HepG2 (cell line): ENCODE measurements at places on chromosomes 6 and 20. TPM values are rescaled to one million over a fixed set of nuclear protein-coding genes. Genes with fewer than 3 reads are reported as not detected.

- no peak for DNase-seq
Measured at GRCh38 chr6:15952231-15953151, 176.4 kb upstream of the MYLIP start.

KIF6 gene
- 0.27 and 0.49 TPM in 2 replicates for total RNA-seq

HEY2 gene
- 0.04 TPM in 1 of 2 replicates, not detected in the other for total RNA-seq

BMP7 gene
- total RNA-seq: not detected in 2 replicates

DNA sequence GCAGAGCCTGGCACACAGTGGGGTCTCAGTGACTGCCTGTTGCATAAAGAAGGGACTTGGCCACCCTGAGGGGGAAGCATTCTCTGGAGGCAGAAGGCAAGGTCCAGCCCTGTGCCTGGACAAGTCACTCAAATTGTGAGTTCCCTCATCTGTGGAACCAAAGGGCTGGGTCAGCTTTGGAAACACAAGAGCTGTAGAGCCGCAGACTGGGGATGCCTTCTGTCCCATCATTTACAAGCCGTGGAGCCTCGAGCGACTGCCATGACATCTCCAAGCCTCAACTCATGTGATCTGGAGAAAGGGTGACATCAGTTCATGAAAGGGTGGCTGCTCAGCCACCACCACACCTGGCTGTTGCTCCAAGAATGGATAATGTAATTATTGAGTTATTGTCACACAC, 20.4 kb upstream of the SIRPD start:
- DNase-seq: no peak

DNA sequence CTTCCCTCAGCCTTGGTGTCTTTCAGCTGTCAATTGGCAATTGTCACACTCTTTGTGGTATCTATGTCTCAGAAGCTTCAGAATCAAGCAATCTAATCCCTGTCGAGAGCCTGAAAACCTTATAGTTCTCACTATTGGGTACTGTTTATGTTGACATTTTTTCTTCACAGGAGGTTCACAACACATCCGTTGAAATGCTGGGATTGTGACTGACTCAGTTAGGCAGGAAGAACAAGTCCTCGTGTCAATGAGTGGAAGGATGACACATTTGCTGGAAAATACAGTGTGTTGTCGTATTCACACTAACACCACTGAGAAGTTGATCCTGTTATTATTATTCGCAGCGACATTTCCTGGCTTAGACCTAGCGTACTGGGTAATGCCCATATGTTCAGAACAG, 163.9 kb upstream of the CITED2 start:
- DNase-seq: no peak

DNA sequence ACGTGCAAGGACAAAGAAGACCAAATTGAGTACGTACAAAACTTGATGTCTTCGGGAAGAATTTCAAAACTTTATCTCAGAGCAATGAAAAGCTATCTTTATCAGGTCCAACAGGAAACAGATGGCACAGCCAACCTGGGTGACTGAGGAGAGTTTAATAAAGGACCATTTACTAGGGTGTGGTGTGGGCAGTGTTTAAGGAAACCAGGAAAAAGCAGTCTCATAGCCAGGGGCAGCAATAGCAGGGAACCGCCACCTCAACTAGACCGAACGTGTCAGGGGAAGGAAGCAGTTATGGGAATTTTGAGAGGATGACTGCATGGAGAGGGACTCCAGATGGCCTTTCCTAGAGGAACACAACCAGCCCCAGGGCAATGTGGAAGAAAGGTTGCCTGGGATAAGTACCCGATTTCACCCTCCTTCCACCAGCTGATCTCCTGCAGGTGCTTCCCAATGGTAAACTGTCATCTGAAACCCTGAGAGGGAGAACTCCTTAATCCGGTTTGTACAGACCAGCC, 15.2 kb upstream of the TAAR5 start:
- no peak for DNase-seq

GRCh38 chr6:135128268-135128914, 52.7 kb upstream of the MYB start:
- DNase-seq: no peak

DNA sequence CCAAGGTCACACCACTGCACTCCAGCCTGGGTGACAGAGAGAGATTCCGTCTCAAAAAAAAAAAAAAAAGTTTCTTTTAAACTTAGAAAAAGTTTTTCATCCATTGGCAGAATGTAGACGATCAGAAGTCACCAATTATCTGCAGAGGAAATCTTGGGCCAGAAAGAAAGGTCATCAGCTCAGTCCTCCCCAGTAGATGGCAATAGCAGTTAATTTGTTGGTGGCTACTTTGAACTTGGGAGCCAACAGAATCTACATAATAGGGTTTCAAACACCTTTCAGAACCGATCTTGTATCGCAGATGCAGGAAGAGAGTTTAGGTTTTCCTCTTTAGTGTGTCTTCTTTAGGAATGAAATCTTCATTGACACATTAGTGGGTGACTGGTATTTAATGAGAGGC, 41.7 kb downstream of the LBP start:
- DNase-seq: no peak

- no peak for DNase-seq
Measured at GRCh38 chr6:13615792-13616120, 621 bp downstream of the NOL7 start.

LGSN gene
- total RNA-seq: 0.13 and 0.53 TPM in 2 replicates

HLA-DOB gene
- total RNA-seq: not detected in 2 replicates

GRCh38 chr6:25309886-25310285, 30.7 kb downstream of the CARMIL1 start:
- no peak for DNase-seq

DNA sequence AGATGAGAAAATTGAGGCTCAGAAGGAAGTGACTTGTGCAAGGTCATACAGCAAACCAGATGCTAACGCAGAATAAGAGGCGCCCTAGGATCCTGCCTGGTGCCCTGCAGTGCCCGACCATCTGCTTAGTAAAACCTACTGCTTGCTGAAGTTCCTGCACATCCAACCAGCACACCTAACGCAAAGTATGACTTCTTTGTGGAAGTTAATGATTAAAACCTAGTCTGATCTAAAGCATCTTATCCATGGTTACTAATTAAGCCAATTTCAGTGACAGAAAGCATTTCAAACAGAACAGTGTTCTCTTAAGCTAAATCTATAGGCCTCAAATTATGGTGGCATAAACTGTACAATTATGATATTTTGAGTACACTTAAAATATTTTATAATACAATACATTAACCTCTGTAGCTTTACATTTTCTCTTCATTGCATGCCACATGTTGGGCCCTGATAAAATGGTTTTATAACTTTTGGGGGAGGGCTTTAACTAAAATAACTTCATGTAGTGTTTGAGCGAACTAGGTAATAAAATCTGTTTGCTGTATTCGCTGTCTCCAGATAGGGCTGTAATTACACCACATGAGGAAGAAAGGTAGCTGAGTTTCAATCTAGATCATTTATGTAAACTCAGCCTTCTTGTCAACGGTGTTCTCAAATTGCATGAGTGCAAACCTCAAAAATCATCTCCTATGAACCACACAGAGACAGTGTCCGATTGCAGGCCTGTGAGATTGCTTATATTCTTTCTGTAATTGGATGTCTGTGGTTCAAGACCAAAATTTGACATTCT, 37.5 kb upstream of the BEND3 start:
- peak; percentile 87 for DNase-seq

DNA sequence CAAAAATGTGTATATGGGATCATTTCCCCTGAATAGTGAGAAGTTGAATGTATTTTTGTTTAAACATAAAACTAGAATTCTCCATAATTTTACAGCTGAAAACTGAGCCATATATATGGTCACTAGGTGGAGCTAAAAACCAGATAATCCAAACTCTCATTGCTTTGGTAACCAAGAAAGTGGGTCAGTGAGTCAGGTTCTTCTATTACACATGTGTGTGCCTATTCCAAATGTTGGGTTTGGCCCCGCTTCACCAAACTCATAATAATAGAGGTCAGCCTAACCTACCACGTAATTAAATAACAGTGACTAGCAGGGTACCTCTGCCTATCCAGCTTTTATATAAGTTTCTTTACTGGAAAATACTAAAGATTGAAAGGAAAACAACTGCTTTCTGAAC, 19.3 kb upstream of the RNGTT start:
- peak; percentile 55 for DNase-seq

LPA gene
- total RNA-seq: not detected in 2 replicates

CPNE5 gene
- total RNA-seq: not detected in 2 replicates

C6orf141 gene
- not detected in 2 replicates for total RNA-seq

DNA sequence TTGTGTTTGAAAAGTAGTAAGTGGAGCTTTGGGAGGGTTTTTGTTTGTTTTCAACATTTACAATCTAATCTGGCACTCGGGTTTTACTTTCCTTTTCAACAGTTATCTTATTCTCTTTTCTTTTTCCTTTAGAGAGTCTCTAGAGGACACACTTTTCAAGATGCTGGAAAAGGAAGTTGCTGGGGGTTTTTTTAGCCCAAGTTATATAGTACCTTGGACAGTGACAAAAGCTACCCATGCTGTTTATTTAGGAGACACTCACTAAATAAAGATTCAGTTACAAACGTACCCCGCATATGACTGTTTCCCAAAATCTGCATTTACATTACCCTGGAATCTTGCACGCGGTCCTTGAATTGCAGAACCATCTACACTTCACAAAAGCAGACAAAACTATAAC, 78.8 kb downstream of the MAP7 start:
- no peak for DNase-seq

TSHZ2 gene
- not detected in 2 replicates for total RNA-seq

DNA sequence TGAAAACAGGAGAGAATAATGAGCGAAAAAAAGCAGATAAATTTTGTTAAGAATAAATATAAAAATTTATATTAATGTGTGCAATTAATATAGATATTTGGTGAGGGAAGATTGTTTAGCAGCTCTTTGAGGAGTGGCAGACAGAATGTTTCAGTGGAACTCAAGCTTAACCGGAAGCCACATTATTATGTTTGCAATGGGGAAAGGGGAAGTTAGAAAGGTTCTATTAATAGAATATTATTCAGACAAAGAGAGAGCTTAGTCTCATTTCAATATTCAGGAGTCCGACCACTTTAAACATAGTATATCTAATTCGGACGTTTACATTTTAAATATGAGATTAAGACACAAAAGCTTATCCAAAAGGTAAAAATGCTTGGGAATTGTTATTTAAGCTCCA, 81.6 kb upstream of the KHDRBS2 start:
- no peak for DNase-seq

PRRT1 gene
- 0.11 and 0.64 TPM in 2 replicates for total RNA-seq

DNA sequence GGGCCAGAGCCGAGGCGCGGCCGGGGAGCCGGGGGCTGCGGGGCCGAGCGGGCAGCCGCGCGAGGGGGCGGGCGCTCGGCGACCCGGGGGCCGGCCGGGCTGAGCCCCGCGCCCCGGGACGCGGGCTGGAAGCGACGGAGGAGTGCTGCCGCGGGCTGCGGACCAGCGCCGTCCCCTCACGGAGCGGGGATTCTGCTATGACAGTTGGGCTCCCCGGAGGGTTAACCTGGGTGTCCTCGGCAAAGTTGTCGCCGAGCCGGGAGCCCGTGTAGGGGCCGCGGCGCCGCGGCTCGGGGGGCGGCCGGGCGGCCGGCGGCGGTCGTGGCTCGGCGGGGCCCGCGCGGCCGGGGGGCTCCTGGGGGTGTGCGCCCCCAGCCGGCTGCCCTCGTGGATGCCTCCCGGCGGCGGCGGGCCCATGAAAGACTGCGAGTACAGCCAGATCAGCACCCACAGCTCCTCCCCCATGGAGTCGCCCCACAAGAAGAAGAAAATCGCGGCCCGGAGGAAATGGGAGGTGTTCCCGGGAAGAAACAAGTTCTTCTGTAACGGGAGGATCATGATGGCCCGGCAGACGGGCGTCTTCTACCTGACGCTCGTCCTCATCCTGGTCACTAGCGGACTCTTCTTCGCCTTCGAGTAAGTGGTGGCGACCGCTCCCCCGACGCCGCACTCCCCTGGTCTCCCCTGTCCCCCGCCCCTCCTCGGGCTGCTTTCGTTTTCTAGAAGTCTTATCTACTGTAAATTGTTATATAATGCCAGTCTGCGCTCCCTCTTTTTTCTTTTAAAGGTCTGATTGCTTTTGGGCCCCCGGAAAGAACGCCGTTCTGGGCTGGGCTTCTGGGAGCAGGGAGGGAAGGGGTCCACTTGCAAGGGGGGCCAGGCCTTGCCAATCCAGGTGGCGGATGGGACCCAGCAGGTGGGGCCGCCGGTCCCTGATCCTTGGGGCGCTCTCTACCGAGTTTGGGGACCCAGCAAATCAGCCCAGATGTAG, 936 bp downstream of the ZDHHC14 start:
- peak; percentile 36 for DNase-seq

DNA sequence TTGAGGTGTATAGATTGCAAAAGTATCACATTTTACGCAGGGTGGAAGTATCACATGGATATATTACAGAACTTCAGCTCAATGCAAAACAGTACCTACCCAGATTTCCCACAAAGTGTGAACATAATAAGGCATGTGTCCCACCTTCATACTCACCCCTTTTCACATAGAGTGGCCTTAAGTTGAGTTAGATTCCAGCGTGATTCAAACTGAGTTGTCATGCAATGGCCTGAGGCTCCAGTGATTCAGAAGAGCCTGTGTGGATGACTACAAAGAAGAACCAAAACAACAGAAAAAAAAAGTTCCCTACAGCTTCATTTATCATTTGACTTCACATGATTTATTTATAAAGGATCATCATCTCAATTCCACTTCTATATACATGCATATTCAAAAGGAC, 309.7 kb downstream of the SLC35F1 start:
- no peak for DNase-seq

GRCh38 chr20:17706632-17707031, 6.9 kb downstream of the BANF2 start:
- no peak for DNase-seq

GABRR2 gene
- not detected in 2 replicates for total RNA-seq

GRCh38 chr20:63129991-63130657, 85.8 kb downstream of the YTHDF1 start:
- no peak for DNase-seq

ULBP2 gene
- not detected in 2 replicates for total RNA-seq

- no peak for DNase-seq
Measured at GRCh38 chr6:89438248-89438647, 5.3 kb downstream of the ANKRD6 start.

GRCh38 chr6:140602431-140603248, 1228.2 kb upstream of the CITED2 start:
- DNase-seq: no peak
